ELR (cell line): ENCODE measurements at places on chromosomes 2 and 18.
A peak's percentile ranks its signal among the peaks of the same experiment; 100 is the strongest.

GRCh38 chr2:141968433-141968832 is 162.4 kb downstream of the LRP1B start:
- DNase-seq: peak; percentile 63

DNA sequence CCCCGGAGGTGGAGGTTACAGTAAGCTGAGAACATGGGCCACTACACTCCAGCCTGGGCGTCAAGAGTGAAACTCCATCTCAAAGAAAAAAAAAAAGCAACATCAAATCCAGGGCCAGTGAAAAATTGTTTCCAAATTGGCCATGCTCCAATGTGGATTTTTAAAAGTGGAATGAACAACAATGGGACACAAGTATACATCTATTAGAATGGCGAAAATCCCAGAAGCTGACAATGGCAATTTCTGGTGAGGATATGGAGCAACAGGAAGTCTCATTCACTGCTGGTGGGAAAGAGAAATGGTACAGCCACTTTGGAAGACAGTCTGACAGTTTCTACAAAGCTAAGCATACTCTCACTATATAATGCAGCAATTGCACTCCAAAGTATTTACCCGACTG is 161.4 kb downstream of the UXS1 start:
- no peak for DNase-seq

DNA sequence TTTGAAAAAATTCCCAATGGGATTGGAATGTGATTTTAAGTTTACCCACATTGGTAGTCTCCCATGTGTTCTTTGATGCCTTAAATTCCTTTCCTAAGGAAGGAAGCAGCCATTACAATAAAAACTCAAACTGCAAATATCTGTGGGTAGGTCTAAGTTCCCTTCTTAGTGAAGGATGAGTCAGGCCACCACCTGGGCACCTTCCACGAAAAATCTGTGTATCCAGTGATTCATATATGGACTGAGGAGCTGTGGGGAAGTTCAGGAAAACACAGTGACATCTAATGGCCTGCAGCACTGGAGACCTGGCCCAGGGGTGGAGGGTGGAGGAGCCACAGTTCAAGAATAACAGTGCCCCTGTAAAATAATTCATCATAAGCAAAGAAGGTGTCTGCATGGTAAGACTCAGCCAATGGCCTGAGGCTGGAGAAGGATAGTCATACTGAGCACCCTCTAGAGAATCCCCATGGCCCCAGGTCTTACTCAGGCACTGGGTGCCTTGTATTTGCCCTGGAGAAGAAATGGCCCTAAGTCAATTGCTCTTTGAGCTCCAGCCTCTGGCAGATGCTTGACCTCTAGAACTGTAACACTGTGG is 248.6 kb downstream of the SP3 start:
- peak; percentile 6 for DNase-seq

- no peak for DNase-seq
These were observed 1156.3 kb upstream of the CRIM1 start for GRCh38 chr2:35199298-35199697.

DNA sequence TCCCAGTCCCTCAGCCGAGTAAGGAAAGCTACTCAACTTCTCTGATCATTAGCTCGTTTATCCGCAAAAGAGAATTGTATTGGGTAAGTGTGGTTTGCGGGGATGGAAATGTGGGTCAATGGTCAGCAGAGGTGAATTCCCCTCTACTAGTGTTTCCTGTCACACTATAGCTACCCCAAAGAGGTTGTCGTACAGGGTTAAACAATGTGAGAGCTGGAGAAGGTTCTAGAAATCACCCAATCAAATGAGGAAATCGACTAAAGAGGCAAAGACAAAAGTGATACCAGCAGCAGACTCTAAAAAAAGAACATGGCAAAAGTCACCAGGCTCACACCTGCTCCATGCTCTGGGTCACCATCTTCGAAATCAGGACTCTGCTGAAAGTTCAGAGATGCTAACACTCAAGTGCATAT is 144.7 kb upstream of the ITGA4 start:
- no peak for DNase-seq
